CD4-positive, alpha-beta T cell treated with Interleukin-10 for 1 hour (primary cell): ENCODE measurements at places on chromosomes 3 and 15.

- no peak for DNase-seq
Observed at GRCh38 chr3:58101499-58102389, 93.5 kb downstream of the FLNB start.

DNA sequence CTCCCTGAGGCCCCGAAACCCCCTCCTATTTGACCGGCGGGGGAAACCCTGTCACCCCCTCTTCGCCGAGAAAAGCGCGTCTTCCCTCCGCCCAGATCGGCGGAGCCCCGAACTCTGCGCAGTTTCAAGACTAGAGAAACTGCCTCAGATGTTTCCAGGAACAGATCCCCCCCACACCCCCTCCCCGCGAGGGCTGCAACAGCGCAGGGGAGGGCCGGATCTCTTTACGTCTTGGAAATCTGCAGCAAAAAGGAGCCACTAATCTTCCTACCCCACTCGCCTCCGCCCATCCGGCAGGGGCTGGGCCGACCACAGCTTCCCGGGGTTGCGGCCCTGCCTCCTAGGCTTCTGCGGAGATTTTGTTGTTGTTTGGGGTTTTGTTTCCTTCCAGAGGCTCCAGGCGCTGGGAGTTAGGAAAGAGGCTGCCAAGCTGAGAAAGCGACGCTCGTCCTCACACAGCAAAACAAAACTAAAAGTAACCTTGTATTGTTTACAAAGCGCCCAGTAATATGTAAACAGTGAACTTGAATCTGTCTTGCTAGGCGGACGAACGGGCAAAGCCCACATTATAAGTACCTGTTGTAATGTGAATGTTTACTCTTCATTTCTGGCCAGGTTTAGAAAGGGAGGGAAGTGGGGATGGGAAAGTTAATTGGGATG is 2.2 kb downstream of the FOXB1 start:
- DNase-seq, result peak; percentile 69

GRCh38 chr15:58352026-58352929 is 79.5 kb upstream of the LIPC start:
- DNase-seq, result no peak

DNA sequence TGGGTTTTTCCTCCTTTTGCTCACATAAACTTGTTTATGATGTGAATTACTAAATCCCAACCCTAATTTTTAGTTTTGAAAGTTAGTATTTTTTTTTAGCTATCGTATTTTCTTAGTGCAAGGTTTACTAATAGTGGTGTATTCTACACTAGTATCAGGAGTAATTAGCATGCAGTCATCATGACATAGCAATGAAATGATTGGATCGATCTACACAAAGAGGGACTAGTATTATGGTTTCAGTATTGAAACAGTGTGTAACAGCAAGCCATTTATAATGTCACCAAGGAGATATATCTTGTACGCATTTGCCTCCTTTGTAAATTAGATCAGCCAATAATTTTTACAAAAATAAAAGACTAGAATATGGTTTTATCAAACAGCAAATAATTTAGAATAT is 38.7 kb downstream of the RNF111 start:
- no peak for DNase-seq

GRCh38 chr3:134216191-134216764 is 34.4 kb downstream of the RYK start:
- no peak for DNase-seq
